Effector CD4-positive, alpha-beta T cell (primary cell): ENCODE measurements at places on chromosomes 13 and 19.

DNA sequence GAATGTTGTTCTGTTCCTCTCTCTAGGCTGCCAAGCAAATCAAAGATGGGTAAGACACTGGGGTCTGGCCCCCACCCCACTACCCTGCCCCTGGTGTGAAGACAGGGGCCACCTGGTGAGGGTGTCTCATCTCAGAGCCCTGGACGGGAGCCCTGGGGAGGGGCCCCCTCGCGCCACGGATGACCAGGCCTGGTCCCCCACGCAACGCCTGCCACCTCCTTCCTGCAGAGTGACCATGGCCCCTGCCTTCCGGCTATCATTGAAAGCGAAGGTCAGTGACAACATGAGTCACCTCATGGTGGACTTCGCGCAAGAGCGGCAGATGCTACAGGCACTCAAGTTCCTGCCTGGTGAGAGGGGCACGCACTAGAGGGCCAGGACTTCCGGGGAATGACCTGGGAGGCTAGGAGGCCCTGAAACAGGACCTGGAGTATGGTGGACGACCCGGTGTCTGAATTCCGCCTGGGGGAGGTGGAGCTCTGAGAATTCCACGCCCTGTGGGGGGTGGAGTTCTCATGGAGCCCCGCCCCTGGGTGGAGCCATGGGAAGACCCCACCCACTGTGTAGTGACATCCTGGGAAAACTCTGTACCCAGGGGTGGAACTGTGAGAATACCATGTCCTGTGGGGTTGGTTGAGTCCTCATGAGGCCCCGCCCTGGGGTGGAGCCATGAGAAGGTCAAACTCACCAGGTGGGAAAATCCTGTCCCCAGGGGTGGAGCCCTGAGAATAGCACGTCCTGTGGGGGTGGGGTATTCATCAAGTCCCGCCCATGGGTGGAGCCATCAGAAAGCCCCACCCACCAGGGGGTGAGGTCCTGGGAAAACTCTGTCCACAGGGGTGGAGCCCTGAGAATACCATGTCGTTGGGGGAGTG is 6.1 kb downstream of the FSD1 start:
- no peak for DNase-seq

DNA sequence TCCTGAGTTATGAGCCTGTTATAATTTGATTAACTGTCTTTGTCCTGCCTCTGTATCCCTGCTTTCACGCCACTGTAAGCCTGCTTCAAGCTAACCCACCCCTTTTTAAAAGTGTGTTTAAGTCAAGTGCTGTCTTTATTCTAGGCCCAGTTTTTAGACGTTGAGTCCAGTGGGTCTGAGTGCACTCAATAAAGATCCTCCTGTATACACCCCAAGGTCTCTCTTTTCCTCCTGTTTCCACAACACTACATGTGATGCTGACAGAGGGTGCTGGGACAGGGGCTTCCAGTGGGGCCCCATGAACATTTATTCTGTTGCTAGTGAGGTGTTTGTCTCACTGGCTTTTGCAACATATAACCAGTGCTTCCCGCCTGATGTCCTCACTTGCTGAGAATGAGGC is 6.7 kb upstream of the F2RL3 start:
- DNase-seq: no peak

GRCh38 chr19:23203841-23204344 is 46.3 kb downstream of the ZNF724 start:
- DNase-seq: no peak

GRCh38 chr19:3061182-3062161 is 823 bp downstream of the TLE5 start:
- DNase-seq: peak; percentile 62

DNA sequence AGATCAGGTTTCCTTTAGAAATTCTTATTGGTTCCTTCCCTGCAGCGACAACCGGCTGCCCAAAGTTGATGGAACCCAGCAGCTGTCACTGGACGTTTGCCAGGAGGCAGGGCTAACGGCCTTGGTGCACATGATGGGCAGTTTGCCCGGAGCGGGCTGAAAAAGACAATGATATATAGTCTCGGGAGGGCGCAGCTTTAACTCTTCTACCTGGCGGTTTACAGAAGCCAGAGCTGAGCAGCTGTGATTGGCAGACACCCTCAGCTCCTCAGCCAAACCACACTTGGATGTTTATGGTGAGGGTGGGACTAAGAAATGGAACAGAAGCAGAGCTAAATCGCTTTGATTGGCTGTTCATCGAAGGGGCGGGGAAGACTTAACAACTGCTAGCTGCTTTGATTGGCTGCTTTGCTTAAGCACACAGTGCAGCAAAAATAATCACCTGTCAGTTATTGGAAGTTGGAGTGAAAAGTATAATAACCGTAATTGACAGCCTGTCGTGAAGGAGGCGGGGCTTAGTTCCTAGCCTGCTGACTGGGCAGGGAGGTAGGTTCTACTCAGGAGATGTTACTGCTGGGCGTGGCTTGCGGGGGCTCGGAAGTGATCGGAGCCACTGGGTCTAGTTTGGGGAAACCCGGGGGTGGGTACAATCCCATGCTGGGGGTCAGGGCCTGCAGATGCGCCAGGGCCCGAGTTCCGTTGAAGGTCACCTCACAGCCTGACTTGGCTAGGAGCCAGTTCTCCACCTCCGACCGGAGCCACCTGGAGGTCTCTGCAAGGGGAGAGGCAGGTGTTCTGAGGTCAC is 7.5 kb downstream of the EMP3 start:
- DNase-seq: peak; percentile 94

GRCh38 chr13:113848431-113849260 is 15.2 kb downstream of the GAS6 start:
- DNase-seq: no peak

DNA sequence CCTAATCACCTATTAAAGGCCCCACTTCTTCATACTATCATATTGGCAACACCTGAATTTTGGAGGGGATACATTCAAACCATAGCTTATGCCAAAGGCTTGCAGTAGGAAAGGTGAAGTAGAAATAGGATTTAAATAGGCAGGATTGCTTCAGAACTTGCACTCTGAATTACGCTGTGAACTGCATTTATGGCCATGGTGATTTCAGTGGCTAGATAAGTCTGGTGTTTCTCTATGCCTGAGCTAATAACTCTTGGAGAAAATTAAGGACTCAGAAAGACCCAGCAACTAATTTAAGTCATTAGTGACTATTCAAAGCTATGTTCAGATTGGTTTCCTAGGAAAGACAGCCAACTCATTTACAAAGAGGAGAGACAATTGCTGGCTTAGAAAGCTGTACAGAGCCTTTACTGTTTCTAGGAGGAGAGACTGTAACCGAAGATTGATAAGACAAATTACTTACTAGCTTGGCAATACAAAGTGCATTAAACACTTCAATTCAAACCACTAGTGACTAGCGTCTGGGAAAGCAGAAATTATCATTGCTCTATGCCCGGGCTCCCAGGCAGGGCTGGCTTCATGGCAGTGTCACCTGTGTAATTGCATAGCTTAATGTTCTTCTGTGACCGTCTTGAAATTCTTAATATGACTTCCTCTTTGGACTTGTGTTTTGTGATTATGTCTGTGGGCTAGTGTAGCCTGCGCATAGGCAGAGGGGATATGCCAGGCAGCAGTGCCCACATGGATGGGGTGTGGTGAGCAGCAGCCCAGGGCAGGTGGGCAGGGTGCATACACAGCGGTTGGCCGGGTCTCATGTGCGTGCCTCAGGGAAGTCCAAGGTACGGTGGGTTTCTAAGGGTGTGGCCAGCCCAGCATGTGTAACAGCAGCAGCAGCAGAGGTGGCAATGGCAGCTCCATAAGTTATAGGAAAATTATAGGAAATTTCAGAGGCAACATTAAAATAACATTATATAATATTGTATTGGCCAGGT is 60.1 kb downstream of the KL start:
- no peak for DNase-seq

- peak; percentile 76 for DNase-seq
These were observed 6.3 kb downstream of the PGLYRP1 start for GRCh38 chr19:46016426-46017094.

DNA sequence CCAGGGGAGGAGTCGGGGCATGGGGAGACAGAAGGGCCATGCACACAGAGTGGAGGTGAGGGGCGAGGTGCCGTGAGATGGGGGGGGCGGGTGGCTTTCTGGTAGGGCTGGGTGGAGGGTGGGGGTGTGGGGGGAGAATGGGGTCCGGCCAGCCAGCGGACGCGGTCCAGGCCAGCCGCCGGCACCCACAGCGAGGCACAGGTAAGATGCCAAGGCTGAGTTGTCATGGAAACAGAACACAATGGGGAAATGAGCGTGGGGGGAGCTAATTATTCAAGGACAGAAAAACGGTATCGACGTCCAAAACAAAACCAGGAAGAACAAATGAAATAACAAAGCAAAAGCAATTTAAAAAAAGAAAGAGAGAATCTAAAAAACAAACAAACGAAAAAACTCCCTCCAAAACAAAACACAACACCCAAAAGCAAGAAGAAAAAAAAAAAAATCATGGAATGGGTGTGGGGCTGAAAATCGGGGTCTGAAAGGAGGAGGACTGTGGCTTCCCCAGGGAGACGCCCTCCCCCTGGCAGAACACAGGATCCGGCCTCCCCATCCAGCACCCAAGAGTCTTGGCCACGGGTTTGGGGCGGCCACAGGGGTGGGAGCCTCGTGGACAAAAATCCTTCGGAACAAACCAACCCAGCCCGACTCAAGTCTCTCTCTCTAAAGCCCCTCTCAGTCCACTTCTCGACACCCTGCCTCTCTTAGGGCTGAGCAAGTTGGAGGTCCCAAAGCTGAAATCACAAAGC is 92.5 kb downstream of the PTPRS start:
- DNase-seq: no peak

GRCh38 chr13:113182046-113182445 is 23.6 kb downstream of the PROZ start:
- no peak for DNase-seq

- no peak for DNase-seq
These were observed 44.7 kb downstream of the CARS2 start for GRCh38 chr13:110661256-110661655.

DNA sequence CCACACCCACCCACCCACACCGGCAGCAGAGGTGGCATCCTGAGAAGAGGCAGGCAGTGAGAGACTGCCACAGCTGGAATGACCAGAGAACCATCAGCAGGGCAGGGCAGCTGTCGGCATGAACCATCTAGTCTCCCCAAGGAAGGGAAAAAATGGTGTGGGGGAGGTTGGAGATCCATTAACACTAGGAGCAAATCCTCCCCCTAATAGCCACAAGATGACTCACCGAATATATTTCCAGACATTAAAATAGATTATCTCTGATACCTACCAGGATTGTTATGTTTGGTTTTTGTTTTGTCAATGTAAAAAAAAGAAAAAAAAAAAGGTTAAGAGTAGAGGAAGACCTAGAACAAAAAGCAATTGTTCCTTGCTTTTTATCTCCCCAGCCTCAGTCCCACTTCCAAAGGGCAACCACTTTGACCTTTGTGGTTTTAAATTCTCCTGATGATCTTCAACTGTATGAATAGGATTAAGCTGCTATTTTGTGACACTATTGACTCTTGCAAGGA is 34.2 kb downstream of the THSD1 start:
- DNase-seq: no peak
